ENCODE measurements at places on chromosomes 1 and 21. TPM values are rescaled to one million over a fixed set of nuclear protein-coding genes. Genes with fewer than 3 reads are reported as not detected.

DNA sequence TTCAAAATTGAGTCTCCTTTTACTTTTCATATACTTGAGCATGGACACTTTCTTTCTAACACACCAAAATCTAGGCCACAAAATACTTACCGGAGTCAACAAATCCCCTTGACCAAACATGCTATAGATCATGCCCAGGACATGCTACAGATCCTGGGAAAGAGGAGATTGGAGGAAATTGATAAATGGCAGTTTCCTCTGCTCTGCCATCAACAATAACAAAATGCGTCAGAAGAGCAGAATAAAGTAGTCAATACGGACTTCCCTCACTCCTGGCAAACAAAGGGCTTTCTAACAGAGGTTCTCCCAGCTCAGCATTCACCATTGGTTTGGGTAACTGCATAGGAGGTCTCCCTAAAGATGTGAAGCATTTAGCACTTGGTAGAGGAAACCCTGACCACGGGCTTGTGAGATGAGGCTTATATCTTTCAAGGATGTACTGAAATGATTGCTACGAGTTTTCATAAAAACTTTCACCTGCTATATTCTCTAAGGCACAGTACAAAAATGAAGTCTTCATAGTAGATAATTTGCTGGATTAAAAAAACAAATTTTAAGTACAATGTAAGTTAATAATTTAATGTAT is 283.8 kb upstream of the RUNX1 start:
- DNase-seq: no peak

- DNase-seq: no peak
Observed at GRCh38 chr1:156987715-156988114, 57.8 kb downstream of the ARHGEF11 start.

GRCh38 chr1:119449971-119450370 is 35.0 kb downstream of the HSD3B2 start:
- DNase-seq: no peak

DNA sequence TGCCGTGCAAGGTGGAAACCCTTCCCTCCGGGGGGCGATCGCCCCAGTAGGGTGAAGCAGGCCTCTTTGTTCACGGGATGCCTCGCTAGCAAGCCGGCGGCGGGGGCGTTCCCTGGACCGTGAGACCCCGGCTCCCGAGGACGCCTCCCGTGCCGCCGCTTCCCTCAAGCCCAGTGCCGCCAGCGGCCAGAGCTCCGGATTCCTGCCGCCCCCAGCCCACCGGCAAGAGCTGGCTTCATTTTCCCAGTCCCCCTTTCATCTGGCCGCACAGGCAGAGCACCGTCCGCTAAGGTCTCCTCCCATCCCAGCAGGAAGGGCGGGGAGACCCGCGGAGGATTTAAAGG is 16.3 kb downstream of the IER5 start:
- no peak for DNase-seq

The EDN2 gene
- total RNA-seq: 6.3 TPM

GRCh38 chr1:232462213-232462612 is 167.7 kb downstream of the SIPA1L2 start:
- no peak for DNase-seq

- no peak for DNase-seq
Observed at GRCh38 chr1:117215733-117216462, 5.2 kb upstream of the VTCN1 start.

DNA sequence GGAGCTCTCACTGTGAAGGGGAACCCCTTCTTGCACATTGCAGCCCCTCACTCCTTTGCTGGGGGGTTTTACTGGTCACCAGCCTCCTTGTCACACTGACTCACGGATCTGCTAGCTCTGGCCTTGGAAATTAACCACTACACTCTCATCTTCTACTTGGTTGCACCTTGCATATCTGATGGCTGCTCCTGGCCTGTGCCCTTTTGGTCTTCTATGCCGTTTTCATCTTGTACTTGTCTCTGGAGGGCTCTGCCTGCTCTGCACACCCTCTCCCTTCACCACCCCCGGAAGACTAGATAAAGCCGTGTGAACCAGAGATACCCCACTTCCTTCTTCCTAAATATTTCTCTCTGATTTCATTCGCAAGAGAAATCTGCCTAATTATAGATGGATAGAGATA is 44.6 kb downstream of the CD247 start:
- DNase-seq: no peak

- no peak for DNase-seq
Observed at GRCh38 chr1:232655746-232656085, 25.8 kb upstream of the SIPA1L2 start.

The FAM72C gene
- total RNA-seq: 6.2 TPM

GRCh38 chr1:203586496-203587081 is 40.0 kb upstream of the ATP2B4 start:
- DNase-seq: no peak

DNA sequence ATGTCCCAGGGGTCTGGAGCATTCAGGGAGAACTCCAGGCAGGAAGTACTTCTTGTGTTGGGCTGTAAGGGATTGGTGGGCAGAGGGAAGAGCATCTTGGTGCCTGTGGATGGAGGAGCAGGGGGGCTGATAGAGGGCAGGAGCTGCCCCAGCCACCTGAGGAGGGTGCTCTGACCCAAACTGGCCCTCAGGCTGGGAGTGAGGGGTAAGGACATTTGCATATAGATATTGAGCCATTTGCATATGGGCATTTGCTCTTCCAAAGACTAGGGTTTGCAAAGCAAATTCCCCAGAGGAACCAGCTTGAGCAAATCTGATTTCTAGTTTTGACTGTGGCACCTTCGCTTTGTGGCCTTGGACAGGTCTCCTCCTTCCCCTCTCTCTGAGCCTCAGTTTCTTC is 18.2 kb downstream of the ZNF362 start:
- DNase-seq: no peak

DNA sequence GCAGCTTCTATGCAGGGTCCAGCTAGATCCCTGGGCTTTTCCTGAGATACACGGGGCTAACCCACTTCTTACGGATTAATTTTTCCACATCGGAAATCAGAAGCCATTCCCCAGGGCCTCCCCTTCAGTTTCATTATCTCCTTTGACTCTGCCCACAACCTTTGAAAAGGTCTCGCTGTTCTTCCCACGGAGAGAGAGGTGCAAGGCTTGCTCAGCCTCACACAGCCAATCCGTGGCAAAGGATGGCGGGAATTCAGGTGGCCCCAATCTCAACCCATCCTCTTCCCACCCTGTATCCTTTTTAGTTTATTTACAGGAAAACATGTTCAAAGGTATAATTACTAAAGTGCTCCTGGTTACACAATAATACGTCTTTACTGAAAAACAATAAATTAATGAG is 702 bp upstream of the MAPKAPK2 start:
- DNase-seq: no peak

The CAMK2N1 gene
- 18.2 TPM for total RNA-seq

DNA sequence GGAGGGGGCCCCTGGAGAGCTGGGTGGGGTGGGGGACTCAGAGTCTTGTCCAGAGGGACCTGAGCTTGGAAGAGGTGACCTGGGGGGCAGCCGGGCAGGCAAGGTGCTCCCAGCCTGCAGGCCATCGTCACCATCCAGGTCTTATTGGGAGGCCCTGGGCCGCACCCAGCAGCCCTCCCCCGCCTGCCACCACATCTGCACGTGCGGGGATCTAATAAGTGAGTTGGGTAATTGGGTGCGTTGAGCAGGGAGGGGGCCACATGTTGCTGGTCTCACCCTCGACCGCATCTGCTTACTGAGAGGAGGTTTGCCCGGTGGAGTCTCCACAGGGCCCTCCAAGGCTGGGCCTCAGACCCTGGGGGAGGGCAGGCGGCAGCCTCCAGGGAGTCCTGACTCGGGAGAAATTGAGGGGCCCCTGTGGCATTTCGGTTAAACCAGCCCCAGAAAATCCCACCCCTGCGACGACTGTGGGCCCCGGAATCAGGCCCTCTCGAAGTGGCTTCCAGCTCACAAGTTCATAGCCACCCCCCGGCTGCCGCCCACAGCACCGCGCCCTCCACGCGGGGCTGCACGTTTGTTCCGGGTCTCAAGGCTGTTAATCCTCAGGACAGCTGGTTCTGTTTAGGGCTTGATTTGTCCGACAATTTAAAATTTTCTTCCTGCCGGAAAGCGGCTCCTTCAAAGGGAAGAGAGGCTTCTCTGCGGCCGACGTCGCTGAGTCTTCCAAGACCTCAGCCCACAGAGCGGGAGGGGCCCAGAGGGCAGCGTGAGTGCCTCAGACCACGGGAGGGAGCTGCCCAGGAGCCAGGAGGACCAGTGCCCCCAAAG is 14.7 kb upstream of the COL6A2 start:
- no peak for DNase-seq

The OPTC gene
- not detected for total RNA-seq

The EFNA4 gene
- total RNA-seq: 24.9 TPM

GRCh38 chr1:6935361-6935883 is 150.2 kb downstream of the CAMTA1 start:
- no peak for DNase-seq

DNA sequence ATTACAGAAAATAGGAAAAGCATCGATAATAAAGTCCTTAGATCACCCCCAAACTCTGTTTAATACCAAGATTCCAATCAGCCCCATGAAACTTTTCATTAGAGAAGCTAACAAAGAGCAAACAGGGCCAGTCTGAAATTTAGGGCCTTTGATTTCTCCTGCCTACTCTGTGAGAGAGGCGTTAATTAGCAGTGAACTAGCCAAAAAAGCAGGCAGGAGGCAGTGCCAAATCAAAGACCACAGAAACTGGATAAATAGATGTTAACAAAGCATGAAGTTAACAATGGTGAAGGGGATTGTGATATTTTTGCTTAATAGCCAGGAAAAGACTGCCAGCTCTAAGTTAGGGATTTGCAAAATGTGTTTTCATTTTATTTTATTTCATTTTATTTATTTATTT is 11.2 kb downstream of the TAF5L start:
- DNase-seq: no peak

DNA sequence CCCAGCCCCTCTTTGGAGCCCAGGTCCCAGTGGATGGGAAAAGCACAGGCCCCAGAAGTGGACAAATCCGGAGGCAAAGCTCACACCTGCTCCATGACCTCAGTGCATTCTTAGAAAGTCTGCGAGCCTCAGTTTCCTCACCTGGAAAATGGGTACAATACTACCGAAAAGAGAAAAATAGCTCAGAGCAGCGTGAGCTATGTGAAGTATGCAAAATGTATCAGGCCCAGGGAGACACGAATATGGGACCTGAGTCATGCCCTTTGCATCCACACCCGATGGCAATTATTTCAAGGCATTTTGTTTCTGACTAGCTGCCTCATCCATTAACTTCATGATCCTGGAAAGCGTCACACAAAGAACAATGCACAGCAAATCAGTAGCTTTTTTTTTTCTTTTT is 9.2 kb downstream of the ALDH4A1 start:
- DNase-seq: no peak

The MSH4 gene
- 0.75 TPM for total RNA-seq

- no peak for DNase-seq
Observed at GRCh38 chr1:205376739-205377138, 20.0 kb upstream of the KLHDC8A start.

DNA sequence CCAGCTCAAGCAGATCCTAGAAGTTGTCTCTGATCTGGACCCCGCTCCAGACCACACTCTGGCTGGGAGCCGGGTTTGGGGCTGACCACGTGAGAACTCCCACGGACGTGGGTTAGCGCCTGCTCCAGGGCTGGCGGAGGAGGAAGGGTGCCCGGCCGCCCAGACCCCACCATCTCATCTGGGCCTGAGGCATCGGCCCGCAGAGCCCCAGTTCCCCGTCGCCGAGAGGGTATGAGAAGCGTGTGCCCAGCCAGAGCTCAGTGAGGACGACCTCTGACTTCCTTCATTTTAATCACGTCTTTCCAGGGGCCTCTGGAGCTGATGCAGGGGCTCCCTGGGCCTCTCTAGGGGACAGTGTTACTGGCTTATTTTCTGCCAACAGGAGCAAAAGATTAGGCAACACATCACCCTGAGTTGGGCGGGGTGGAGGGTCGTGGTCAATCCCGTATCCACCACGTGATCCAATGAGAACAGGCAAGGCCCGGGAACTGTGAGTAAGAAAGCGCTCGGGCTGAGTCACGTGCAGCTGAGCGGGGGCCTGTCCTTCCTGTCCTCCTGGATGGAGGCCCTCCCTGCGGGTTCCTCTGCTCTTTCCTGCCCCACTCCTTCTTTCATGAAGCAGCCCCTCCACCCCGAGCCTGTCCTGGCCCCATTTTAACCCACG is 81.1 kb downstream of the SIK1 start:
- DNase-seq: no peak

DNA sequence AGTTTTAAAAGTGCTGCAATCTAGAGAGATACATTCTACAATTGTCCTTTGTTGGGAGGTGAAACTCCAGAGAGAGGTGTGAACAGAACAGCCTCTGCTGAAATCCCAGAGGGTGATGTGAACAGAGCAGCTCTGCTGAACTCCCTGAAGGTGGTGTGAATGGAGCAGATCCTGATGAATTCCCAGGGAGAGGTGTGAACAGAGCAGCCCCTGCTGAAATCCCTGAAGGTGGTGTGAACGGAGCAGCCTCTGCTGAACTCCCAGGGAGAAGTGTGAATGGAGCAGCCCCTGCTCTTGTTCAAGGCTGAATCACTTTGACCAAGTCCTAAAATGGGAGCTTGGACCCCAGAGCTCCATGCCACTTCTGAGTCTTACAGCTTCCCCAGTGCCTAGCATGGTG is 94.7 kb downstream of the LACTBL1 start:
- no peak for DNase-seq
